HuH-7 (cell line): ENCODE measurements at places on chromosomes 7 and 10.

DNA sequence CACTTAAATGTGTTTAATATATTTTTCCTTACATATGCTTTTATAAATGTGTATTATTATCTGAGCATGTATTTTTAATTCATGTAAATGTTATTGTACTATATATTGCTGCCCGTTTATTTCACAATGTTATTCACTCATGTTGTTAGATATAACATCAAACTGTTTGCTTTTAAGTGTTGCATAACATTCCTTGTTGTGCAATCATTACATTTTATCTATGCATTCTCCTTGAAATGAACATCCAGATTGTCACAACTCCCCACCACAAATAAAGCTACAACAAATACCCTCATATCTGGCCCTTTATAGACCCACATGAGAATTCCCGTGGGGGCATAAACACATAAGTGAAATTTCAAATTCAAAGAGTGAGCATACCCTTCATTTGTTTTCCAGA, 264.2 kb downstream of the HPSE2 start:
- DNase-seq: no peak

- DNase-seq: no peak
Observed at GRCh38 chr7:21429021-21429420, 1.1 kb downstream of the SP4 start.

GRCh38 chr10:127267442-127267841, 71.1 kb upstream of the INSYN2A start:
- no peak for DNase-seq

DNA sequence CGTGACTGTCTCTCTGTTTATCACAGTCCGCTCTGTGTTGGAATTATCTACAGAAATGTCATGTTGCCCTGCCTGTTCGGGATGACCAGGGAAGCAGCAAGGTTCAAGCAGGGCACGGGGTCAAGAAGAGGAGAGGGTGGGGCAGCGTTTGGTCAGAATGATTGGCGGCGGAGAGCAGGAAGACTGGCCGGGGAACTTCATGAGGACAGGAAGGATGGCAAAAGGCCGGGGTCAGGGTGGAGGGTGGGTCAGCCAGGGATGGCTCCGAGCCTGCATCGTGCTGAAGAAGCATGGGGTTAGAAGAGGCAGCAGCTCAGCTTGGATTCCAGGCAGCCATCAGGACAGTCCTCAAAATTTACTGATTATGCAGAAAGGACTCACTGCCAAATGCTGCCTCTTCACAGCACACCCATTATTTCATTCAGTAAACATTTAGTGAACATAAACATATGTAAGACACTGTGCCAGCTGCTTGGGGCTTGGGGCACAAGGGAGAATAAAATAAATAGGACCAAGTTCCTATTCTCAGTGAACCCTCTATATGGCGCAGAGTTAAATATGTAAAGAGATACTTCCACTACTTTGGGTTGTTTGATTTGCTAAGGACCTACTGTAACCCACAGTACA, 42.8 kb downstream of the WNT2 start:
- DNase-seq: no peak

- DNase-seq: peak; percentile 11
Observed at GRCh38 chr7:11786186-11786585, 45.8 kb downstream of the THSD7A start.

DNA sequence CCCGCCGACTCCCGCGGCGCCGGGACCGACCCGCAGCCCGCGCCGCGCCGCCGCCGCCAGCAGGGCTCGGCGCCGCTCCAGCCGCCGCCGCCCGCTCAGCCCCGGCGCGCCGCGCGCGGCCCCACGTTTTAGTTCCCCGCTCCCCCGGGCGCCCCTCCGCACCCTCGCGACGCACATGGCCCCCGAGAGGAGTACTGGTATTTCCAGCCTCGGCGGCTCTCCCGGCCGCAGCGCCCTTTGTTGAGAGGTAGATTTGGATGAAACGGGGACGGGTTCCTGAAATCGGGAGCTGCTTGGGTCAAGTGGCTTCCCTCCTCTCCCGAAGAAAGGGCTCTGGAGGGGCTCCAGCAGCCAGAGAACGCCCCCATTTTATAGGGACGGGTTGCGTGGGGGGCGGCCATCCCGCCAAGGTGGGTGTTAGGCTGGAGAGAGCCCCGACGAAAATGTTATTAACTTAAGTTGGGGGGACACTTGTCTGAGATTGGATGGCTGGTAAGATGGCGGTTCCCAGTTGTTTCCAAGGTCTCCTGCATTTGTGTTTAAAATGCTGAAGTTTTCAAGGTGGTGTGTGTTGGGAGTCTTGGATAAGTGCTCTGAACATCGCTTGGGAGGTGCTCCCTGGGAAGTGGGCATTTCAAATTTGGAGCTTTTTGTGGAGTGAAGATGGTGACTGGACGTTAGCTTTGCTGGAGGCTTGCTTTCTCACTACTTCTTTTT, 1.2 kb downstream of the BMI1 start:
- DNase-seq: no peak

GRCh38 chr7:144110272-144110671, 889 bp downstream of the OR2A2 start:
- DNase-seq: no peak

- no peak for DNase-seq
Observed at GRCh38 chr7:142389544-142389943, 131.7 kb upstream of the PRSS58 start.

DNA sequence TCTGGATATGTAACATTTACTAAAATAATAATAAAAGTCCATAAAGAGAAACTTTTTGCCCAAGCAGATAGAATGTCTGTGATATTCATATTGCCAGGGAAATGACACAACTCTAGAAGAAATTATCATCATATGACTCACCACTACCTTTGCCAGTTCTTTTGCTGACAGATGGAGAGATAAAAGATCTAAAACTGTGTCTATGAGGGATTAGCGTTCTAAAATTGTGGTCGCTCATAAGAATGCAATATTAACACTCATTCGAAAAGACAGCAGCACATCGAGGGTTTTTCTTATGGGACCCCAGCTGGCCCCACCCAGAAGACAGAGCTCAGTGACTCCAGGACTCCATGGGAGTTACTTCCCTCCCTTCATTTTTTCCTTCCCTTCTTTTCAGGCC, 16.6 kb upstream of the LANCL2 start:
- no peak for DNase-seq

DNA sequence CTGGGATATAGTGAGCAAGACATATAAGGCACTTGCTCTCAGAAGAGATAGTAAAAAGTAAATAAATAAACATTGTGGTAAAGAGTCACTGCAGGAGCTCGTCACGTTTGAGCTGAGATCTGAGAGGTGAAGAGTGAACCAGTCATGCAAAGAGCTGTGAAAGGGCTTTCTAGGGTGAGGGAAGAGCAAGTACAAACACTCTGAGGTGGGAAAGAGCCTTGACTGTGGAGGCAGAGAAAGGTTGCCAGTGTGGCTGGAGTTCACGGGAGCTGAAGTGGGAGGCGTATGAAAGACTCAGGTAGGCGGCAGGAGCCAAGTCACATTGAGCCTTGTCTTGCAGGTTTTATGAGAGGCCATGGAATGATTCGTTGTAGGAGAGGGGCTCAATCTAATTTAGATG, 141.0 kb downstream of the C1GALT1 start:
- no peak for DNase-seq

DNA sequence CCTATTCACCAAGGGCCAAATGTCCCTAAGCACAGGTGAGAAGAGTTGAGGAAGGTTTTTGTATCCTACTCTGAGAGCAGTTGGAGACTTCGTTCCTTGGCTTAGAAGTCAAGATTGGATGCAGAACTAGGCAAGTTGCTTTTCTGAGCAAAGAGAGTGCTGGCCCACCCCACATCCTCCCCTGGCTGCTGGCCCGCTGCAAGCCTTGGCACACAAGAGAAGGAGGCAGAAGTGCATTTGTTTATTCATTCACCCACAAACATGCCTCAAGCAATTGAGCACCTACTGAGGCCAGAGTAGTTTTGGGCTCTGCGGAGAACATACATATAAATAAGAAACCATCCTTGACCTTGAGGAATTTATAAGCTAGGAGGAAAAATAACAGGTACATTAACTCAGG, 318.9 kb downstream of the KCNMA1 start:
- DNase-seq: no peak

DNA sequence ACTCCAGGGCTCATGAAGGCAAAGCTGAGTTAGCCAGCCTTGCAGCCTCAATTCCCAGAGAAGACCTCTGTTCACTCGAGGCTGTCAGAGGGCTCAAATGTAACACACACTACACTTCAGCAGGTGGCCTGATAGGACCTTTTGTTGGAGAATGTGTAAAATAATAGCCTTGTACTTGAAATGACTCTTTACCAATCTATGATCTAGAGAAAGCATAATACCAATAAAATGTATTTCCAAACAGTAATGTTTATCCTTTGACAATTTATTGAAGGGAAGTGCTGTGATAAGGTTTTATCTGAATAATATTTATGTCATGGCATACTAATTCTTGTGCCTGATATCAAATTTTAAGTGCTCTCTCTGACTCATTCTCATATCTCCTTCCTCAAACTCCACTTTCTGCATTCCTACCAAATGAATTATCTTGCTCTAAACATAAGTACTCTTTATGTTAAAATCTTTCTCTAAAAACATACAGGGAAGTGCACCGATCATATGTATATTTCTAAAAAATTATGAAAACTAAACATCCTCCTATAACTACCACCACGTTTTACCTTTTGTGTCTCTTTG, 20.9 kb downstream of the CYP3A7 start:
- DNase-seq: no peak

GRCh38 chr10:45370202-45370955, 3.6 kb upstream of the ALOX5 start:
- DNase-seq: no peak

- DNase-seq: no peak
Observed at GRCh38 chr7:150341263-150342120, at the start of gene RARRES2. TSS of gene RARRES2 (minus strand) at chr7:150341629. CDS start at chr7:150340609, 1,020 bp downstream.

- DNase-seq: no peak
Observed at GRCh38 chr10:117411479-117412399, 36.5 kb upstream of the PDZD8 start.

GRCh38 chr7:117048882-117049281, 95.6 kb downstream of the ST7 start:
- DNase-seq: no peak

DNA sequence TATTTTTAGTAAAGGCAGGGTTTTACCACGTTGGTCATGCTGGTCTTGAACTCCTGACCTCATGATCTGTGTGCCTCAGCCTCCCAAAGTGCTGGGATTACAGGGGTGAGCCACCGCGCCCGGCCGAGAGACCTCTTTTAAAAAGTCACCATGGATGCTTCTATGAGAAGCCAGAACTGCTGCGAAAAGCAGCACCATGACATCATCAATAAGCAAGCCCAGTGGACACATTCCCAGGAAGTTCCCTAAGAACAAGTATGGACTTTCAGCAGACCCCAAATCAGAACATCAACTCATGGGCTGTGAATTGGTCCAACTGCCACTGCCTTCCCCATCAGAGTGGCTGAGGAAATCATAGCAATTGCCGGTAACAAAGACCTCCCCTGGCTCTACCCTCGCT, 93.4 kb downstream of the PLXNA4 start:
- no peak for DNase-seq

DNA sequence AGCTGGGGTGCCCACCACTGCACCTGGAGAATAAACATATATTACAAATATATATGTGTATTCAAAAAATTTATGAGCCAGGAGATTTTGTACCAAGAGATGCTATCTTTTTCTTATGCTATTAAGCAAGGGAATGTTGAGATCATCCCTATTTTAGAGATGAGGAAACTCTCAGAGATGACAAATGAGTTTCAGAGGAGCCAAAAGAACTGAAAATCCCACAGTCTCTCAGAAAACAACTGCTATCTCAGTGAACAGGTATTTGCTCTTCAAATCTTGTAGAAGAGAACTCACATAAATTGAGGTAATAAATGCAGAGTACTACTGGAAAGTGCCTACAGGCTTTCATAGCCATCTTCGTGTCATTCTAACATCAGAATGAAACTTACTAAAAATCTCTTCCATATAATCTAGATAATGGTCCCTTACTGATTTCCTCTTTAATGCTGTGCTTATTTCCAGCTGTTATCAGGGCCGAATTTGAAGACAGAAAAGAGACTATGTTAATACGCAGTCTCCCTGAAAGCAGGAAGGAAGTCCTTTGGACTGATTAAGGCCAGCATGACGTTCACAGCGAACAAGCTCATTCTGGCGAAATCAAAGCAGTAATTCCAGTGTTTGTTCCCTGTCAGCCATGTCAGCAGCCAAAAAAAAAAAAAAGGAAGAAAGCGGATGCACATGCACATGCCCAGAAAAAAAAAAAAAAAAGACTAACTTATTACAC, 29.4 kb upstream of the ANAPC16 start:
- no peak for DNase-seq

DNA sequence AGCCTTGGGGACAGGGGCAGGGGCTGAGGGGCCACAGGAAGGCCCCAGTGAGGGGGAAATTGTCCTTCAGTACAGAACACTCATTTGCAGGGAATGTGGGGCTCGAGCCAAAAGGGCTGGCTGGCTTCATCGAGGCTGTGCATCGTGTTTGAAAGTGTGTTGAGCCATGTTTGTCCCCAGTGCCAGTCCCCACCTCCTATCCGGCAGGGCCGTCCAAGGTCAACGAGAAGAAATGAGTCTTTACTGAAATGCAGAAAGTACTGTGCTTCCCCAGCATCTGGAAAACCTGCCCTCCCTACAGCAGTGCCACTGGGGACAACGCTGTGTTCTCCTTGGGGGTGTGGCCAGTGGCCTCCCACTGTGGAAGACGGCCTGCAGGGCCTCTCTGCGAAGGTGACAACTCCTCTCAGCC, 214.1 kb downstream of the KLF6 start:
- no peak for DNase-seq
